Activated CD4-positive, alpha-beta T cell treated with anti-CD3 and anti-CD28 coated beads, Interleukin-2, Interleukin-4, amounts not matched to agents 100 ng/mL and 50 ng/mL, durations not matched to agents 16 hours and 8 hours (primary cell): ENCODE measurements at places on chromosomes 7 and 10.

DNA sequence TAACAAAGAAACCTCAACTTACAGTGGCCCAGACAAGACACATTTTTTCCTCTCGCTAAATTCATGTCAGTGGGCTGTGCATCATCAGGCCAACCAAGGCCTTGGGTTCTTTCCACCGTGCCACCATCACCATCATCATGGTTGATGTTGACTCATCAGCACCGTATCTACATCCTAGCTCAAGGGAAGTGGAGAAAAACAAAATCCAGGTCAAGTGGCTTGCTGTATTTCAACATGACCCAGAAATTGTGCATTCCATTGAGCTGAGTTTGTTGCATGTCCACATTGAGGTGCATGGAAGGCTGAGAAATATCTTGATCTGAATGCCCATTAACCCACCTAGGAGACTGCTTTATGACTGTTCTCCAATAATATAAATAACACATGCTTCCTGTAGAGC, 312.4 kb upstream of the CDC14C start:
- DNase-seq: no peak

GRCh38 chr10:21807180-21807579, 196.3 kb downstream of the DNAJC1 start:
- no peak for DNase-seq

GRCh38 chr10:17383801-17384555, 70.4 kb downstream of the ST8SIA6 start:
- no peak for DNase-seq

- DNase-seq: no peak
Observed at GRCh38 chr7:30252885-30253795, 31.3 kb upstream of the ZNRF2 start.

DNA sequence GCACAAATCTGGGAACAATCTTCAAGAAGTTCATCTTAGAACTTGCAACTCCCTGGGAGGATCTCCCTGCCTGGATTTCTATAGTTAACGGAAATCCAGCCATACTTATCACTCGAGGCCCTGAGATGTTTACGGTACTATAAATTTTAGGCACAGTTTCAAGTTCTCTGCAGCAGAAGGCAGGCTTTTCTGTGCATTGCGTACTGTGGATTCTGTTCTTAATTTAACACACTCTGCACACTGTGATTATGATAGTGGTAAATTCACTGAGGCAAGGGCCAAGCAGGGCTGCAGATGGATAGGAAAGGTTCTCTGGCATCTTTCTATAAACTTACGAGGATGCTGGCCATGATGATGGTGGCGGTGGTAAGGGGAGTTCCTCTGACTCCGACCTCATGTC, 10.6 kb downstream of the INHBA start:
- DNase-seq: no peak

DNA sequence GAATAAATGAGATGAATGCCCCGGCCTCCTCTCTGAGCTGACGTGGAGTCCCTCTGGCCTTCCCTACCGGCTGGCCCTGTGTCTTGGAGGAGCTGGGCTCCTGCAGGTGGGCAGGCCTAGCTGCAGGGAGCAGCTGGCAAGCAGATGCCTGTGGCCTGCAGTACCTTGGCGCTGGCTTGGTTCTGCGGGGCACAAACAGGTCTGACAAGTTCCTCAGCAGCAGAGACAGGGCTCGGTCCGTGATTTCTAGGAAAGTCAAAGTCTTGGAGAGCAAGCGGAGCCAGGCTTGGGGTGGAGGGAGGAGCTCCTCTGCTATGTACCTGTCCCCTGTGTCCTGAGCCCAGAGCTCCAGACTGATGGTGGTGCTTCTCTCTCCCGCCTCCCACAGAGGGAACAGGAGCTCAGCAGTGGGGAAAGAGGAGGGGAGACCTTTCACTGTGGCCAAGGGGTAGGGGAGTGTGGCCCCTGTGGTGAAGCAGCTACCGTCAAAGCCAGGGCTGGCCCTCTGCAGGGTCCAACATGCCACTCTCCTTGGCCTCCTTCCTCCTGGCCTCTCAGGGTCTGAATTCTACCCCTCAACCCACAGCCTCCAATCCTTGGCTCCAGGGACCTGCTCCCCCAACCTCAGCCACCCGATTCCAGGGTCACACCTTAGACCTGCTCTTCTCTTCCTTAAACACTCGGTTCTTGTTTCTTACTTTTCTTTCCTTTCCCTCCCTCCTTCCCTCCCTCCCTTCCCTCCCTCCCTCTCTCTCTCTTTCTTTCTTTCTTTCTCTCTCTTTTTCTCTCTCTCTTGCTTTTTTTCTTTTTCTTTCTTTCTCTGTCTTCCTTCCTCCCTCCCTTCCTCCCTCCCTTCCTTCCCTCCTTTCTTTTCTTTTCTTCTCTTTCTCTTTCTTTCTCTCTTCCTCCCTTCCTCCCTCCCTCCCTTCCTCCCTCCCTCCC, 20.1 kb downstream of the MYL10 start:
- DNase-seq: no peak

DNA sequence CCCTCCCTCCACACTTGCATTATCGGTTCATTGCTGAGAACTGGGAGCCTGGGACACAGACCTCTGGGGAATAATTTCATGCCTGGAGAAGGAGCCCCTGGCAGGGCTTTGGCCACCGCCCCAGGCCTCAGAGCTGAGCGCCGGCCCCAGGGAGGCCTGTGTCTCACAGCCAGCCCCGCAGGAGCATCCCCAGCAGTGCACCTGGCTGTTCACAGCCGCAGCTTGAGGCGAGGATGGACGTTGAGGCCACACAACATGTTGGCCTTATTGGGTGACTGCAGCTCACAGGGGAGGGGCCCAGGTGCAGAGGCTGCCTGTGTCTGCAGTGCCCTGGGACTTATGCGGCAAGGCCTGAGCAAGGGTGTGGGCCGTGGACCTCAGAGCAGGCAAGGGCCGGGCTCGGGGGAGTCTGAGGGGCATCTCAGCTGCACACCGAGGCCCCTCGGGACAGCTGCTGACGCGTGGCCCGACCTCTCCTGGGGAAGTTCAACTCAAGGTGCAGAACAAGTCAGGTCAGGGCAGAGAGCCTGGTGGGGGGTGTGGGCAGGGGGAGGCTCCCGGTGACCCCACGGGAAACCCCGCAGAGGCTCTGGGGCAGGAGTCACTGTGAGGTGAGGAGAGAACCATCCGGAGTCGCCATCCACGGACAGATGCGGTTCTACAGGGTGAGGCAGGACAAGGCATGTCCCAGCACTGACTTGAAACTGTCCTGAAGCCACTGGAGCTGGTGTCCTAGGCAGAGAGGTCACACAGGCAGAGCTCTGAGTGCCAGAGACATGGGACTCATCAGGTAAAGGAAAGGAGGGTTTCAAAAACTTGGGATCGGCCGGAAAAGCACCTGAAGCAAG, 13.1 kb upstream of the UBE3C start:
- DNase-seq: no peak

DNA sequence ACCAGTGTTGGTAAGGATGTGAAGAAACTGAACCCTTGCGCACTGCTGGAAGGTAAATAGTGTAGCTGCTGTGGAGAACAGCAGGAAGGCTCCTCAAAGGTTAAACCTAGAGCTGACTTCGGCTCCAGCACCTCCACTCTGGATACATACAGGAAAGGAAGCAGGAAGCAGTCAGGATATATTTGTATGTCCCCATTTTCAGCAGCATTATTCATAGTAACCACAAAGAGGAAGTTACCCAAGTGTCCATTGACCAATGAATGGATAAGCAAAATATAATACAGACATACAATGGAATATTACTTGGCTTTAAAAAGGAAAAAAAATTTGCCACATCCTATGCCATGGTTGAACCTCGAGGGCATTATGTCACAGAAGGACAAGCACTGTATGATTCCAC, 15.0 kb downstream of the RET start:
- no peak for DNase-seq

DNA sequence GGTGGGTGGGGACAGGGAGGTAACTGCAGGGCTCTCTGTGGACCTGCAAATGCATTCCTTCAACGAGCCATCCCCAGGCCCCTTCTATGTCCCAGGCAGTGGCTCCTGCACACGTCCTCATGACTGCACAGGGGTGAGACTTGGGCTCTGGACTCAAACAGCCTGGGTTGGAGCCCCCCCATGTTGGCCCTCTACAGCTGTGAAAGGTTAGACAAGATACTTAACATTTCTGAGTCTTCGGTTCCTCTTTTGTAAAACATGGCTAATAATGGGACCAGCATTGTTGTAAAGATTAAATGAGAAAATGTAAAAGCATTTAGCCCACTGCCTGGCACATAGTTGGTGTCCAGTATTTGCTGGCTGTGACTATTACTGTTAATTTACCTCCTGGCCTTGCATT, 41.8 kb downstream of the CHST3 start:
- DNase-seq: no peak

DNA sequence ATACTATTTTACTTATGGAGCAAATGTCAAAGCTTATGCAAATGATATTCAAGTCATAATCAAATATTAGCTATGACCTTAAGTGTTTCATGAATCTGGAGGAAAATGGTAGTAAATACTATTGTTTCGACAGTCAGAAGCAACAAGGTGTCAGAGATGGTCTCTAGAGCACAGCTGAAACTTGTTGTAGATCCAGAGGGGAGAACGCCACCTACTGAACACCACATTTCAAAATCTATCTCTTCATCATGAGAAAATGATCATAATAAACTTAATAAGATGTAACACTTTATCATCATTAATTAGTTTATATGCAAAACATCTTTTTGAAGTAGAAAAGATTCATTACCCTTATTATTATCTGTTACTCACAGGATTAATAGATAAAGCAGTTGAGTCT, 418.7 kb downstream of the GATA3 start:
- peak; percentile 20 for DNase-seq

DNA sequence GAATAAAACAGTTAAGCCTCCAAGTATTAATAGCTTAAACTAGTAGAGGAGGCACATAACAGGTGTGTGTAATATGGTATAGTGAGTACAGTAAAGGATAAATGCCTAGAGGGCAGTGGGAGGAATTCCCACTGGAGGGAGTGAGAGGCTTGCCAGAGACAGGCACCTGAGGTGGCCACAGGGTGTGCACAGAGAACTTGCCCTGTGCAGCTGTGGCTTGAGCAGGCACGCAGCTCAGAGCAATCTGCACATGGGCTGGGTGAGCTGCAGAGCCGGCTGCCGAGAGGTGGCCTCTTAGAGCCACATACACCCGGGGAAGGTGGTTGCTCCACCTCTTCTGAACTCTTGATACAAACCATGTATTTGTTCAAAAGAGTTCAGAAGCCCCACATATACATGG, 237.1 kb downstream of the COBL start:
- no peak for DNase-seq

- DNase-seq: peak; percentile 66
Observed at GRCh38 chr7:150756858-150757257, 19.6 kb downstream of the GIMAP5 start.

GRCh38 chr10:132255489-132256344, 52.0 kb downstream of the STK32C start:
- peak; percentile 22 for DNase-seq

DNA sequence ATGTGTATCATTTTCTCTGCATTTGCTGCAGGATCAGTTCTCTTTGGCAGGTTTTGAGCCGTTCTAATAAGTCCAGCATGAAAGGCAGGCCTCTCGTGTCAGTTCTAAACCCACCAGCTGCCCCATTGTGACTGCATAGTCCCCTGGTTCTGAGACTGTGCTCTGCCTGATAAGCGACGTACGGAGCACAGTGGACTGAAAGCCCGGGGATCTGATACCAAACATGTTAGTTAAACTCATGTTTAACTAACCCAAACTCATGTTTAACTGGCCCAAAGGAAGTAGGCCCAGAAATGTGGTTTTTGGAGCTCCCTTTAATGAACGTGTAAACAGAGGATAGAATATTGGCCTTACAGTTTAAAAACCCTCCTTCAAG, 98.0 kb upstream of the PDCD4 start:
- no peak for DNase-seq

GRCh38 chr7:39733881-39734632, 110.7 kb downstream of the RALA start:
- DNase-seq: no peak

DNA sequence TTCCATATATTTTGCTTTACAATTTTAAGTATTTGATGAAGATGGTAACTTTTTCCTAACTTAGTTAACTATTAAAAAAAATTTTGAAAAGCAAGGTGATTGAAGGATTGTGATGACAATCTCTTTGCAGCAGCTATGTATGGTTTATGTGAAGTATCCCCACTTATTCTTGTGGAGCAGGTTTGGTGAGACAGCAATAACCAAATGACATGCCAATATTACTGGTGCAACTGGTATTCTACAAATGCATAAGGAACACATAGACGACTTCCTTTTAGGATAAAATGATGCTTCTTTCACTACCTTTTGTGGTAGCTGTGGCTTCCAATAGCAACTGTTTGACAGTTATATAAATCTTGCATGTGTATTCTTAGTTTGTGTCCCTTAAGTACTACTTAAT, 465.3 kb downstream of the PLXDC2 start:
- no peak for DNase-seq

- no peak for DNase-seq
Observed at GRCh38 chr7:128017460-128017859, 13.8 kb downstream of the LRRC4 start.

- no peak for DNase-seq
Observed at GRCh38 chr10:86651631-86652331, 2.6 kb upstream of the OPN4 start.

DNA sequence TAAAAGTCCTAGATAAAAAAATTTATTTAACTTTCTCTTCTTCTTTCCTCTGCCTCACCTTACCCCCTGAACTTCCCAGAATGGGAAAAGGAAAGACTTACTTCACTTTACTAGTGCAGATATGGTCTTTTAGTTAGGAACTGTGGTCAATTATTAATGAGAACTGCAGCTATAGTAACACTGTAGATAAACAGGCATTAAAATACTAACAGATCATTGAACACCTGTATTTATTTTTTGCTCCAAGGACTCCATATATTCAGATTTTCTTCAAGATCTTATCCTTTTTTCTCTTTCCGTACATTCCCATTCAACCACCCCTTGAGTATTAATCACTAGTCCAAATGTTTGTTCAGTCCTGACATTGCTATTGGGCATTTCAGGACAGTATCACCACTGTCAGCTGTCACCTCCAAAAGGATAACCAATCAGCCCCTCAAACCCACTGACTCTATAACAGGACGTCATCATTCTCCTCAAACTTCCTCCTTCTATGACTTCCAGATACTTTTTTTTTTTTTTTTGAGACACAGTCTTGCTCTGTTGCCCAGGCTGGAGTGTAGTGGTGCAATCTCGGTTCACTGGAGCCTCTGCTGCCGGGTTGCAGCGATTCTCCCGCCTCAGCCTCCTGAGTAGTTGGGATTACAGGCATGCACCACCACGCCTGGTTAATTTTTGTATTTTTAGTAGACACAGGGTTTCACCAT, 4.2 kb downstream of the CPVL start:
- no peak for DNase-seq

- DNase-seq: no peak
Observed at GRCh38 chr10:112370424-112370819, 3.5 kb upstream of the ACSL5 start.

- no peak for DNase-seq
Observed at GRCh38 chr7:101218236-101219125, 516 bp downstream of the ZNHIT1 start.

DNA sequence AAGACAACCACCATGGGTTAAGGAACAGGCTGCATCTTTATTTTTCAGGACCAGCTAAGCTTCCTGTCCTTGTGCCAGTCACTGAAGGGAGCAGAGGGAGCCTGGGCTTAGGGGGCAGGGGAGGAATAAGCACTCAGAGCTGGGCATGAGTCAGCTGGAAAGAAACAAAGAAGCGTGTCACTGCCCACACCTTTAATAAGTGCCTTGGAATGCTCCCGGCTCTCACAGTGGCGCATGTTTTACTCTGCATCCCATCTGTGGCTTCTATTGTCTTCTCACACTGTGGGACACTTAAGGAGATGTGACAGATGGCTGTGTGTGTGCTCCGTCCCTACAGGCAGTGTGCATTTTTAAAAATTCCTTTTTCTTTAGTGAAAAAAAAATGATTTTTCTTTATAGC, 71.7 kb downstream of the MTURN start:
- no peak for DNase-seq
